Type B pancreatic cell (in vitro differentiated cells): ENCODE measurements at places on chromosomes 1 and 21. TPM values are rescaled to one million over a fixed set of nuclear protein-coding genes. Genes with fewer than 3 reads are reported as not detected.
A peak's percentile ranks its signal among the peaks of the same experiment; 100 is the strongest.

DNA sequence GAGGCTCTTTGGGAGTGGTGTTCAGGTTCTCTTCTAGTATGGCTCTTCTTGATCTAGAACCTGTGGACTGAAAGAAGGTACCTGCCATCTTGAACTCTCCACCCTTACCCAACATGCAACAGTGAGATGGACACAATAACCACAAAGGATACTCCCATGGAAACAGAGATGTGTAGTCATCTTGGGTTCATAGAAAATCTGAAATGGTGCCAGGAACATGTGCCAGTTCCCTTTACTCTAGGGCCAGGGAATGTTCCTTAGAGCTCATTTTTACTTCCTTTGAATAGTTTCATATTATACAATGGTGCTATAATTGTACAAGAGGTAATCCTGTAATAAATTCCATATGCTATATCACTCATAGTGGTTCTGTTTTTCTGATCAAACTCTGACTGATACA, 13.2 kb upstream of the SCYL3 start:
- no peak for DNase-seq

The KRTAP13-2 gene
- total RNA-seq, result not detected in 2 replicates

The RHBDL2 gene
- 0.80 and 1.2 TPM in 2 replicates for total RNA-seq

DNA sequence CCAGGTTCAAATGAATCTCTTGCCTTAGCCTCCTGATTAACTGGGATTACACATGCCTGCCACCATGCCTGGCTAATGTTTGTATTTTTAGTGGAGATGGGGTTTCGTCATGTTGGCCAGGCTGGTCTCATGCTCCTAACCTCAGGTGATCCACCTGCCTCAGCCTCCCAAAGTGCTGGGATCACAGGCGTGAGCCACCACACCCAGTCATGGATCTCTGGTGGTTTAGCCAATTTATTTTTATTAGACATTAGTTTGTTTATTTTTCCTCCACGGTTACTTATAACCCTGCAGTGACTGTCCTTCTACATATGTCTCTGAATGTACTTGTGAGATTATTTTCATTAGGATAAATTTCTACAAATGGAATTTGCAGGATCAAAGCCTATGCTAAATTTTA, 5.3 kb downstream of the ITSN1 start:
- no peak for DNase-seq

- peak; percentile 47 for DNase-seq
These were observed 356.4 kb downstream of the PTPRU start for GRCh38 chr1:29592731-29593130.

GRCh38 chr1:1535201-1536018, 5.0 kb downstream of the TMEM240 start:
- DNase-seq, result no peak

The SLFNL1 gene
- 0.14 and 0.60 TPM in 2 replicates for total RNA-seq

The ZBTB8A gene
- total RNA-seq, result 5.4 and 9.5 TPM in 2 replicates

GRCh38 chr1:90220941-90221693, 226.2 kb downstream of the ZNF326 start:
- DNase-seq, result no peak

The ARPC5 gene
- 83.5 and 94.3 TPM in 2 replicates for total RNA-seq

The SIM2 gene
- 0.50 and 14.8 TPM in 2 replicates for total RNA-seq
